ENCODE measurements at places on chromosomes 11 and 22.

GRCh38 chr11:69400140-69400539 is 81.3 kb upstream of the LINC01488 start:
- DNase-seq = no peak

- DNase-seq = no peak
These were observed 5.2 kb downstream of the POLD4 start for GRCh38 chr11:67347964-67348749.

DNA sequence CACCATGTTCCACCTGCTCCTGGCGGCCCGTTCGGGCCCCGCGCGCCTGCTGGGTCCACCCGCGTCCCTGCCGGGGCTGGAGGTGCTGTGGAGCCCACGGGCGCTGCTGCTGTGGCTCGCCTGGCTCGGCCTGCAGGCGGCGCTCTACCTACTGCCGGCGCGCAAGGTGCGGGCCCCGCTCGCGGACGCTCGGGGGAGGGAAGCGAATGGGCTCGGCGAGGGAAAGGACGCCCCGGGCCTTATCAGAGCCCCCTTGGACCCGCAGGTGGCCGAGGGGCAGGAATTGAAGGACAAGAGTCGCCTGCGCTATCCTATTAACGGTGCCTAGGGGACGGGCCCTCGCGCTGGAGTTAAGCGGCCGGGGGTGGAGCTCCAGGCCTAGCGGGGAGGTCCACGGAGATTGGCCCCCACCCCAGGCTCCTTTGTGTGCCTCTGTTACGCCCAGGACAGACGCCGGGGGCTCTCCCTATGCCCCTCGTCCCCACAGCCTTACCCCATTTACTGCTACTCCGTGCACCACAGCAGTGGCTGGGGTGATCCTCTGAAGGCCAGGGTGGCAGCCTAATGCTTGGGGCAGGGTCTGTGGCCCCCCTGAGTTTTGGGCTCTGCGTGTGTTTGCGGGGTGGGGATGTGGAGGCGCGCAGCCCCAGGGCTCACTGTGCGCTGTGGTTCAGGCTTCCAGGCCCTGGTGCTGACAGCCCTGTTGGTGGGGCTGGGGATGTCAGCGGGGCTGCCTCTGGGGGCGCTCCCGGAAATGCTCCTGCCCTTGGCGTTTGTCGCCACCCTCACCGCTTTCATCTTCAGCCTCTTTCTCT is 1.1 kb downstream of the TM7SF2 start:
- DNase-seq = peak; percentile 71

DNA sequence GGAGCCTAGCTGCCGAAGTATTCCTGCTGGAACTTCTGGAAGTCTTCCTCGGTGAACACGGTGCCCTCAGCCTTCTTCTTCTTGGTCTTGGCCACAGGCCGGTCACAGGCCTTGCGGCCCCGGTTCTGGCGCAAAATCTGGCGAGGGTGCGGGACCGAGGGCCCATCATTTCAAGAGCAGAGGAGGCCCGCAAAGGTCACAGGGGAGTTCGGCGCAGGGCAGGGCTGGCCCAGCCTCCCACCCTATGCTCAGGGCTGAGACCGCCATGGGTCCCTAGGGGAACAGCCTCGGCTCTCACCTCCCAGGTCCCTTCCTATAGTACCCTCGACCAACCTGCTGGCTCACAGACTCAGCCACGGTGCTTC is 3.1 kb downstream of the RPS19BP1 start:
- no peak for DNase-seq

GRCh38 chr11:105937331-105937730 is 84.7 kb downstream of the MSANTD4 start:
- DNase-seq = no peak

DNA sequence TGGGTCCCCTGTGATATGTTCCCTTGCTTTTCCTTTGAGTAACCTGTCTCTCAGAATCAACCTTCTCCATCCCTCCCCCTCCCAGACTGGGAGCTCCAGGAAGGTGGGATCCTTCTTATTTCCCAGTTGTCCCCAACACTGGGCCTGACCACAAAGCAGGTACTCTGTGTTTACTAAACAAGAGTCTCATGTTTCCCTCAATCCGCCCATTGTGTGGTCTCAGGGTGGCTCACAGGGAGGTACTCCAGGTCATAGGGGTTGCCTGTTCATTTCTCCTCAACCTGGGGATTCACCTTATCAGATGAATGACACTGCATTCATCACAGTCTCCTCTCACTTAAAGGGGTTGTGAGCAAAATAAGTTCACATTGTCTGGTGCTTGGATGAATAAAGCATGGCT is 26.4 kb upstream of the NAV2 start:
- no peak for DNase-seq

DNA sequence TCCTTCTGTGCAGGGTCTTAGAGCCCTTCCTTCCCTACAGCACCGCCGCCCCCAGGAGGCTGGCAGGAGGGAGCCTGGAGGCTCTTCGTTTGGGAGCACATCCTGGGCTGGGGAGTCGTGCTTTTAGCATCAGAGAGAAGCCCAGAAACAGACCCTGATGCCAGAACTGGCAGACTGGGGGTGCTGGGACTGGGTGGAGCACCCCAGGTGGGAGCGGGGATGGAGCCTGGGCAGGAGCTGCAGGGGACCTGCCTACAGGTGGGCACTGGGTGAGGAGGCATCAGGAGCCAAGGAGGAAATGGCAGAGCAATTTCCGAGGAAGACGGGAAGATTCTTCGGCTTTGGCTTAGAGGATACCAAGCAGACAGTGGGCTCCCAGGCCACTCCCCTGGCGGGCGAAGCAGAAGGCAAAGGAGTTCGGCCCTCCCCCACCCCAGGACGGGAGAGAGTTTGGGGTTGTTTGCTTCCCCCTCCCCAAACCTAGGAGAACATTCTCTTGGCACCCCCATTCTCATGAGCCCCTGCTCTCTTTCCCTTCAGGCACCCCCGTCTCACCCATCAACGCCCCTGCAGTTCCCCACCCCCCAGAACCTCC is 1.1 kb downstream of the SYT7 start:
- no peak for DNase-seq

- no peak for DNase-seq
These were observed 21.1 kb upstream of the TMPRSS13 start for GRCh38 chr11:117950301-117950700.

Data from hepatic stellate cell (primary cell).